ENCODE measurements at places on chromosomes 13 and 19.

- no peak for DNase-seq
These were observed 3.5 kb downstream of the SLC7A9 start for GRCh38 chr19:32866061-32866460.

GRCh38 chr19:30168760-30169159 lies 203.4 kb upstream of the ZNF536 start:
- DNase-seq: no peak

DNA sequence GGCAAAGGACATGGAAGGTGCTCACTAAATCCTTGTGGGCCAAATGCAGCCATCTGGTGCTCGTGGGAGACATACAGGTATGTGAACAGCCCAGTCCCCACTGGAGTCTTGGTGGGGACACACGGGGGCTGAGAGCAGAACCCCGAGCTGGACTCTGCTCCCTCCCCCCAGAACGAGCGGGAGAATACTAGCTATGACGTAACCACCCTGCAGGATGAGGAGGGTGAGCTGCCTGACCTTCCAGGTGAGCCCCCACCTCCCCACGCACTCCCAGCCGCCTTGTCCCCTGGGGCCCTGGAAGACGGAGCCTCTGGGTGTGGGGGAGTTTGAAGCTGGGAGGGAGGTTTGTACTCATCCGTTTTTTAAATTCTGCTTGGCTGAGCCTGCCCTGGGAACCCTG lies 13.5 kb upstream of the EBI3 start:
- DNase-seq: no peak

DNA sequence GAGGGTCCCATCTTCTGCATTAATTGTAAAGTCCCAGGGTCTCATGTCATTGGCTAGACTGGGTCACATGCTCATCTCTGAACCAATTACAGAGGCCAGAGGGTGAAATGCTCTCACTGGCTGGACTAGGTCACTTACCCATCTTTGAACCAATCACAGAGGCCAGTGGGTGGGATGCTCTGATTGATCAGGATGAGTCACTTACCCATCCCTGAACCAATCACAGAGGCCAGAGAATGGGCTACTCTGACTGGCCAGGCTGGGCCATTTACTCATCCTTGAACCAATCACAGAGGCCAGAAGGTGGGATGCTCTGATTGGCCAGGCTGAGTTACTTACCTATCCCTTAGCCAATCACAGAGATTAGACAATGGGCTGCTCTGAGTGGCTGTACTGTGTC lies 5.3 kb downstream of the MISP start:
- DNase-seq: no peak

GRCh38 chr13:35866801-35867200 lies 264.4 kb downstream of the DCLK1 start:
- no peak for DNase-seq

GRCh38 chr19:45809643-45810159 lies 5.4 kb downstream of the RSPH6A start:
- DNase-seq: no peak

DNA sequence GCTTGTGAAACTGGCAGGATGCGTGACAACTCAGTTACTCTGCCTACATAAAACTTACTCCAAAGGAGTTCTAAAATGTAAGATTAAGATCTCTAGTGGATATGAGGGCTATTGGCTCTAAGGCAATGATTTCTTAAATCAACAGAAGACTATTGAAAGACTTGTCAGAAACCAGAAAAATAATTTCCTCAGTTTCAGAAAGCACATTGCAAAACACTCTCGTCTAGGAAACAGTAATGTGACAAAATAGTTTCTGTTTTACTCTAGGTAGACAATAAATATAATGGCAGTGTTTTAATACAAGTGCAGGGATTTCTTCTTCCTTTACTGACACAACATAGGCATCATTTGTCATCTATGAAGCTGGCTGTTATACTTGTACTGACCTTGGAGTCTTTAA lies 230.1 kb downstream of the KCTD12 start:
- no peak for DNase-seq

DNA sequence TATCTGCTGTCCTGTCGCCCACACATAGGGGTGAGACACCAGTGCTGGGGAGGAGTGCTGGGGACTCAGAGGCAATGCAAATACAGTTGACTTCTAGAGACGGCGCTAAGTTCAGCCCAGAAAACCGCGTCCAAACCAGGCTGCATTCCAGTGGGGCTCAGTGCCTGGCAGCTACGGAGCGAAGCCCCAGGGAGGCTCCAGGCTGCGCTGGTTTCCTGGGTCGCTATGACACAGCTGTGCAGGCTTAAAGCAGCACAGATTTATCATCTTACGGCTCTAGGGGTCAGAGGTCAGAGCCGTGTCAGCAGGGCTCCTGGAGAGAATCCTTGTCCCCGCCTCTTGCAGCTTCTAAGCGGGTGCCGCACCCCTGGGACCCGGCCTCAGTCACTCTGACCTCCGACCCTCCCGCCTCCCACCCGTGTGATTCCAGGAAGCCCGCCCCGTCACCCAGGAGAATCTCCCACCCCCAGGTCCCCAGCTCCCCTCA lies 61.6 kb downstream of the ANKRD10 start:
- no peak for DNase-seq

DNA sequence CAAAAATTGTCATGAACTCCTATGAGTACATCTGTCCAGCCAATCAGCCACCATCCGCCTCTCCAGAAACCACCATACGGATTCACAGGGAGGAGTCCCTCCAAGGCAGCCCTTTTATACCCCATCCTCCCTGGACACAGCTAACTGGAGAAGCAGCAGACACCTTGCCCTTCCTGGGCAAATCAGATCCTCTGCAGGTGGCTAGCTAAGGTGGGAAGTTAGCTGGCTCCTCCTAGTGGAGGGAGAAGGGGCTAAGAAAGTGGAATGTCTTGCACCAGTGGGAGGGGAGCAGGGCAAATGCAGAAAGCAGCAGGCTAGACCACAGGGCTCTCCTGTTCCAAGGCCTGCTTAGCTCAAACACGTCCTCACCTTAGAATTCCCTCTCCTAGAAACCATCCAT lies 46.2 kb upstream of the UQCRFS1 start:
- DNase-seq: no peak

- no peak for DNase-seq
These were observed 4.6 kb upstream of the PLPP2 start for GRCh38 chr19:295687-296370.

DNA sequence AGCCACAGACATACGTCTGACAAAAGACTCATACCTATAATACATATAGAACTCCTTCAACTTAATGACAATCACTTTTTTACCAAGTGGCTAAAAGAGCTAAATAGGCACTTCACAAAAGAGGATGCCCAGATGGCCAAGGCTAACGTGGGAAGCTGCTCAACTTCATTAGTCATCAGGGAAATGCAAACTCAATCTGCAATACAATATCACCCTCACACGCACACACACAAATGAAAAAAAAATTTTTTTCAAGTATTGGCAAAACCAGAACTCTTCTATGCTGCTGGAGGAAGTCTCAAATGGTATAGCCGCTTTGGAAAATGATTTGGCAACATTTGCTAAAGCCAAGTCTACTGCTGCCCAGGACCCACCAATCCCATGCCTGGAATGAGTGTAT lies 14.6 kb upstream of the DNMT1 start:
- DNase-seq: no peak

DNA sequence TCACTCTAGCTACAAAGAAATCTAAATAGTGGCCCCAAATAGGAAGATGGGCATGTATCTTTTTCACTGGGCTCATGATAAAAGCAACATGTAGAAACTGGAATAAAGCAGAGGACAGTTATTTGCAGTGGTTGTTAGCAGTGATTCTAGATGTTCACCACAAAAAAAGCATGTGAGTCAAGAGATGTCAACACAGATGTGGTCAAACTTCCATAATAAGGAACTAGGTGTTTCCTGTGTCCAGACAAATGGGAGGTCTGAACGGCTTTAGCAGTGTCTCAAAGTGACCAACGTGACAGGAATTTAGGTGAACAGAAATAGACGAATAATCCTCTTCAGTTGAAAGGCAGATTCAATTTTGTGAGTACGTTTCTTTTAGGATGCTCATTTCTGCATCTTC lies 162.7 kb downstream of the TBC1D4 start:
- DNase-seq: no peak

- DNase-seq: peak; percentile 25
These were observed 1.6 kb downstream of the GATAD2A start for GRCh38 chr19:19406878-19407632.

- DNase-seq: peak; percentile 64
These were observed 7.9 kb downstream of the UNC13A start for GRCh38 chr19:17680230-17680722.

GRCh38 chr19:18137657-18138339 lies 15.2 kb upstream of the PIK3R2 start:
- no peak for DNase-seq

GRCh38 chr13:74111901-74112824 lies 22.0 kb downstream of the KLF12 start:
- DNase-seq: no peak

DNA sequence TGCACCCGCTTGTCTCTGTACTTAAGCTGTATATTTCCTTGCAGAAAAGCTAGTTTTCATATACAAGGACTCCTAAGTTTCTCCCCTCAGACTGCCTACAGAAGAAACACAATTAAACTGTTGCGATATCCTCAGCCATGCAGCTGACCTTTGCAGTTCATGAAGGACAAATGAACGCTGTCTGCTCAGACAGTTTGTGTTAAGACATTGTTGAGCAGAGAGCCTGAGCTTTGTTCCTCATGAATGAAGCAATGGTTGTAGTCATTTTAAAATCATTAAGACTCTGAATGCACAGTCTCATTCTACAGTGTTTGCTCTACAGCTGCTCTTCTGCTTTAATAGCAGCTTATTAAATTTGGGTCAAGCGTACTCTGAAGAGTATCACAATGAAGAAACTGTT lies 23.2 kb upstream of the MAB21L1 start:
- DNase-seq: no peak

DNA sequence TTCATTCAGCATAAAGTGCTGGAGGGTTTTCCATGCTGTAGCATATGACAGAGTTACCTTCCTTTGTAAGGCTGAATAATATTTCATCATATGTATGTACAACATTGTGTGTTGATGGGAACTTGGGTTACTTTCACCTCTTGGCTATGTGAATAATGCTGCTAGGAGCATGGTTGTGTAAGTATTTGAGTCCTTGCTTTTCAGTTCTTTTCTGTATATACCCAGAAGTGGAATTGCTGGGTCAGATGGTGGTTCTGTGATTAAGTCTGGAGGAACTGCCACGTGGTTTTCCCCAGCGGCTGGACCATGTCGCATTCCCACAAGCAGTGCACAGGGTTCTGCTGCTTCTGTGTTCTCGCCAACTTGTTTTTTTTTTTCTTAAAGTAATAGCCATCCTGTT lies 101.2 kb upstream of the TEX29 start:
- DNase-seq: no peak

GRCh38 chr19:33606556-33606955 lies 15.2 kb upstream of the CHST8 start:
- no peak for DNase-seq

- DNase-seq: no peak
These were observed 26.6 kb downstream of the DNAJC3 start for GRCh38 chr13:95703576-95703975.

DNA sequence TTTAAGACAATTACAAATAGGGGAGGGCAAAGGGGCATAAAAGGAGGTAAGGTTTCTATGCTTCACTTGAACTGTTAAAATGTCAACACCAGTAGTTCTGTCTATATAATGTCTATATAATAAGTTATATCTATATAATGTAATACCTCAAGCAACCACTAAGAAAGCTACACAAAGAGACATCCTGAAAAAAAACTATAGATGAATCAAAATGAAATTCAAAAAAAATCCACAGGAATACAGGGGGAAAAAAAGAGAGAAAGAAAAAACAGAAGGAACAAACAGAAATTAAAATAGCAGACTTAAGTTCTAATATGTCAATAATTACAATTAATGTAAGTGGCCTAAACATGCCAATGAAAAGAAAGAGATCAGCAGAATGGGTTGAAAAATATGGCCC lies 186.0 kb downstream of the KCTD15 start:
- DNase-seq: no peak

GRCh38 chr13:65679240-65679639 lies 1550.9 kb downstream of the PCDH9 start:
- no peak for DNase-seq

DNA sequence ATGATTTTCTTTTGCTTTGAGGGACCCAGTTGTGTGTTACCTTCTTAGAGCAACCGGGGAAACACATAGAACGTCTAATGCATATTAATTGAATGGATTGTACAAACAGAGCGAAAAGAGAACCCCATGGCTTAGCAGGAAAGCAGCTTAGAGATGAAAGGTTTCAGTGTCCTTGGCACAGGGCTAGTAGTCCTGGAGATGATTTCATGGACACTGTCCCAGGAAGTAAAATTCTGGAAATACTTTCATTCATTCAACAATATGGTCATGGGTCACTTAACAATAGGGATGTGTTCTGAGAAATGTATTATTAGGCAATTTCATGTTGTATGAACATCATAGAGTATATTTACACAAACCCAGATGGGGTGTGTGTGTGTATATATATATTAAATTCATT lies 9.7 kb upstream of the FUT2 start:
- no peak for DNase-seq

- DNase-seq: no peak
These were observed 4.3 kb downstream of the CYP2B6 start for GRCh38 chr19:40995355-40995754.

DNA sequence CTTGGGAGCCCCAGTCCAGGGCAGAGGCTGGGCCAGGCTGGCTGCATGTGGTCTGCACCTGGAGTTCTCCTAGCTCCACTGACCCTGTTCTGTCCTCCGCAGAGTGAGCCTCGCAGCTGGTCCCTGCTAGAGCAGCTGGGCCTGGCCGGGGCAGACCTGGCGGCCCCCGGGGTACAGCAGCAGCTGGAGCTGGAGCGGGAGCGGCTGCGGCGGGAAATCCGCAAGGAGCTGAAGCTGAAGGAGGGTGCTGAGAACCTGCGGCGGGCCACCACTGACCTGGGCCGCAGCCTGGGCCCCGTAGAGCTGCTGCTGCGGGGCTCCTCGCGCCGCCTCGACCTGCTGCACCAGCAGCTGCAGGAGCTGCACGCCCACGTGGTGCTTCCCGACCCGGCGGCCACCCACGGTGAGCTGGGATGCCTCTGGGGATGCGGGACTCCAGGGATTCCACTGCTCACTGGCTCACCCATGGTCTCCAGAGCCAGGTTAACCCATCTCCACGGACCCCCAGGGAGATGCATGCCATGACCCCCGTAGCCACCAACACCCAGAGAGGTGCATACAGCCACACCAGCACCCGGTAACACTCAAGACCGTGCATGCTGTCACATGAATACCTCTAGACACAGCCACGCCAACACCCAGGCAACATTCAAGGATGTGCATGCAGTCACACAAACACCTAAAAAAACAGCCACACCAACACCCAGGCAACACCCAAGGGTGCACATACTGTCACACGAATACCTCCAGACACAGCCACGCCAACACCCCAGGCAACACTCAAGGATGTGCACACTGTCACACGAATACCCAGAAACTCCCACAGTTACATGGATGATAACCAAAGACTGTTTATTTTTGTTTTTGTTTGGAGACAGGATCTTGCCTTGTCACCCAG lies 8.2 kb downstream of the PKN1 start:
- DNase-seq: no peak

- DNase-seq: no peak
These were observed 34.9 kb downstream of the CAB39L start for GRCh38 chr13:49409008-49409407.
